ENCODE measurements at places on chromosomes 6 and 20.

- no peak for DNase-seq
These were observed 16.8 kb downstream of the CASS4 start for GRCh38 chr20:56428881-56429280.

- no peak for DNase-seq
These were observed 12.2 kb downstream of the GTPBP2 start for GRCh38 chr6:43616725-43617472.

- DNase-seq, result no peak
These were observed 60.8 kb downstream of the NPEPL1 start for GRCh38 chr20:58753267-58753921.

DNA sequence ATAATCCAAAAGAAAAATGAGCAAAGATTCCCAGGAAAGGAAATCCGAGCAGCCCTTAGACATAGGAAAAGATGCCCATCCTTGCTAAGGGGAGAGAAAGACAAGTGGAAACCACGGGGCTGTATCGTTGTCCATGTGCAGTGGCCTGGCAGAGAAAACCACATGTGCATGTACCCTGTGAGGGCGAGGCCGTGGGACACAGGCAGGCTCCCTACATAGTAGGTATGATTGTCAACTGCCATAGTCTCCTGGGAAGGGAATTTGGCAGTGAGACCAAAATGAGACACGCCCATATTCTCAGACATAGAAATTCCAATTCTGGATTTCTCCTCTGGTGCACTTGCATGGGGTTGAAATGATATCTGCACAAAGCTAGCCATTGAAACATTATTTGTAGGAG, 169.7 kb upstream of the SALL4 start:
- no peak for DNase-seq

- no peak for DNase-seq
These were observed 305.4 kb downstream of the FARS2 start for GRCh38 chr6:5566718-5567117.

- DNase-seq, result no peak
These were observed 12.4 kb upstream of the KIAA0408 start for GRCh38 chr6:127471379-127472255.

GRCh38 chr20:17797161-17797560, 97.4 kb downstream of the BANF2 start:
- no peak for DNase-seq

DNA sequence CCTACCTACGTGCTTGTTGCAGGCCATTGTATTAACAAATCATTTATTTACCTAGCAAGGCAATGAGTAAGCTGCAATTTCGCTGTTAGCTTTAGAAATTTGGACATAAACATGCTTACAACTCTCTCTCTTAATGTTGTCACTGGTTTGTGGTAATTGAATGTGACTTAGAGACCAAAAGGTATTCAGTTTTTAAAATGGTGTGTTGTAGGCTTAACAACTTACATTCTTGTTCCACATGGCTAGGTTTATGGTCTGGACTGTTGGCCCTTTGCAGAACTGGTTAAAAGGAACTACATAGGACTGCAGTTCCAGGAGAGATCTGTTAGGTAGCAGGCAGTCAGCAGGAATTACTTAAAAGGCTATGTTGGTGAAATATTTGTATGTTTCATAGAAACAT, 10.3 kb upstream of the CTAGE9 start:
- DNase-seq, result no peak

DNA sequence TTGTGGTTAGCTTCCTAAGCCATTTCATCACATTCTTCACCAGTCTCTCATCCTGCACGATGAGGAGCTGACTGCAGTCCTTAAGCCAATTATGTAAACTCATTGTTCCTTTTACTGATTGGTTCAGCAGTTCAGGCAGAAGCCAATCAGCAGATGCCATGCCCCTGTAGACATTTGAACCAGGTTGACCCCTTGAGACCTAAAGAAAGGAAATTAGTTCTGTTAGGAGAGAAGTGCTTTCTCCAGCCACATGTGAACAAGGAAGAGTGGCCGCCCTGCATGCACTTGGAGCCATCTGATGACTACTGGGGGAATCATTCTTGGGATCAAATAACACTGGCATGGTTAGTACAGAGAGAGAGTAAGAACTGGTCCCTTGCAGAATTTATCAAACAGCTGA, 535.2 kb upstream of the ID4 start:
- DNase-seq, result no peak

DNA sequence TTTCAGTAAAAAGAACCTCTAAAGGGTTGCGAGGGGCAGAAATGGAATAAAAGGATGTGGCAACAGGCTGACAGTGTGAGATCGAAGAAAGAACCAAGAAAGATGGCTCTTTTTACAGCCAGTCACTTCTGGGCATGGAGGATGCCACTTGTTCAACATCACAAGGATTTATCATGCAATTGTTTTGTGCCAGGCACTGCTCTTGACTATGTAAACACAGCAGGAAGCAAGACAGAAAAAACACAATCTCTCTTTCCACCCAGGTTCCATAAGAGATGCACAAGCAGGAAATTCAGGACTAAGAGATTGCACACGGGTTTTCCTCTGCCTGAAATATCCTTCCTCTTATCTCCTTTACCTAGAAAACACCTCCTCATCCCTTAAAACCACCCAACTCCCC, 38.0 kb downstream of the FOXA2 start:
- no peak for DNase-seq

GRCh38 chr6:158900663-158901312, 81.6 kb upstream of the EZR start:
- DNase-seq, result no peak

GRCh38 chr6:92541448-92542060, 877.8 kb downstream of the EPHA7 start:
- no peak for DNase-seq

GRCh38 chr6:22550971-22551670, 18.2 kb upstream of the HDGFL1 start:
- no peak for DNase-seq
